Mucosa of gallbladder (tissue), 1 donor: ENCODE measurements at places on chromosomes 3 and 15.

- peak; percentile 31 for DNase-seq
These were observed 229.2 kb downstream of the SQOR start for GRCh38 chr15:45863881-45864580.

- DNase-seq, result no peak
These were observed 27.6 kb upstream of the UBP1 start for GRCh38 chr3:33467786-33468185.

DNA sequence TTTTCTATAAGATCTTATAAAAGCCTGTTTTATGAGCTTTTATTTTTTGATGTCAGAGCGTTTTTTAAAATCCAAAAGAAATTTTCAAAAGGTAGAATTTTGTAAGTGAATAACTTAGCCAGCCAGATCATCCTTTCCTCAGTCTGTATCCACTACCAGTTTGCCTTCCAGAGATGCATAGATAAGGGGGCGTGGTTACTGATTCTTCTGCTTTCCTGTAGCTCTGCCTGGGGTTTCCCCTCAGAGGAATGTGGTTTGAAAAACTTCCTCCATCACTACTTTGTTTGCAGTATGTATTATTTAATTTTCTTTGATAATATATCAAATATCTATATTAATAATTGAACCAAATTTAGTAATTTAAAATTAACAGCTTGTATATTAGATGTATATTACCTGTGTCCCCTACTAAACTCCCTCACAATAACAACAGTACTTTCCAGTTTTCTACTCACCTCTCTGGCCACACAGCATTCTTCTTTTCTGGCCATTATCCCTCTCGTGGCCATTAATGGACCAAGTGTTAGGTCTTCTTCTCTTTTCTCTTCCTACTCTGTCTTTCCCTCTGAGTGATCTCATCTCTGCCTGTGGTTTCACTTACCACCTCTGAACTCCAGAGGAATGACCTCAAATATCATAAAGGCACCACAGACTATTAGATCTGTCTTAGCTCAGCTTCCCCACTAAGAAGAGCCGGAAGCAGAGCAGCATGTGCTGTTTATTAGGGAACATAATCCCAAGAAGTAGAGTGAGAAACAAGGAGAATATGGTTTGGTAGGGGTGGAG, 239.7 kb downstream of the UBE2E2 start:
- DNase-seq, result no peak

DNA sequence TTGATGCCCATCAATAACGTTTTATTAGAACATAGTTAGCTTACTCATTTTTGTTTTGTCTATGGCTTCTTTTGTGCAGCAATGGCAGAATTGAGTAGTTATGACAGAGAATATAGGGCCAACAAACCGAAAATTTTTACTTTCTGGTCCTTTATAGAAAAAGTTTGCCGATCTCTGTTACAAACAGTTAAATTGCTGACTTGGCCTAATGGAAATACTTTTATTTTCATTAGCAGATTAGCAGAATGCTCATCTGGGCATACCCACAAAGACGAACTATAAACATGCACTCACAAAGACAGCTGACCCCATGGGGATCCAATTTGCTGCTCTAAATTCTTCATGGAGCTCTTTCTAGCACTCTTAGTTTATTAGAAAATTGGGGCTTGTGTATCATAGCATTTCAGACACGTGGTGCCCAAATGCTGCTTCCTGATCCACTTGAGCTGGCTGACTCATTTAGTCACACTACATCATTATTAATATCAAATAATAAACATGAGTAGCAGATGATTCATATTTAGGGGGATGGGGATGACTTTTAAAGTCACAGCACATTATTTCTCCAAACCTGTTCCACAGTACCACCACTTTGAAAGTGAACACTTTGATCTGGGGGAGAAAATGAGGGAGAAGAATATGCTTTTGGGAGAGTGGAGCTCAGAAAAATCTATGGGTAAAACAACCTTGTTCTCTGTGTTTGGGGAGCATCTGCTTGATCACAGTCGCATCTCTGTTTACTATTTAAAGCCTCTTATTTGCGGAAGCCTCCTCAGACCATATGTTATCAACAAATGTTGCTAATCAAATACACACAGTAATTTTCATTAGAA, 228.1 kb upstream of the FEZF2 start:
- DNase-seq, result no peak

GRCh38 chr3:44995142-44995770, 19.2 kb downstream of the EXOSC7 start:
- peak; percentile 36 for DNase-seq

- DNase-seq, result no peak
These were observed 394.9 kb upstream of the WNT5A start for GRCh38 chr3:55882006-55882405.

- DNase-seq, result no peak
These were observed 4.3 kb downstream of the PTH1R start for GRCh38 chr3:46881596-46882376.

GRCh38 chr3:123809597-123809996, 74.5 kb downstream of the MYLK start:
- DNase-seq, result no peak

DNA sequence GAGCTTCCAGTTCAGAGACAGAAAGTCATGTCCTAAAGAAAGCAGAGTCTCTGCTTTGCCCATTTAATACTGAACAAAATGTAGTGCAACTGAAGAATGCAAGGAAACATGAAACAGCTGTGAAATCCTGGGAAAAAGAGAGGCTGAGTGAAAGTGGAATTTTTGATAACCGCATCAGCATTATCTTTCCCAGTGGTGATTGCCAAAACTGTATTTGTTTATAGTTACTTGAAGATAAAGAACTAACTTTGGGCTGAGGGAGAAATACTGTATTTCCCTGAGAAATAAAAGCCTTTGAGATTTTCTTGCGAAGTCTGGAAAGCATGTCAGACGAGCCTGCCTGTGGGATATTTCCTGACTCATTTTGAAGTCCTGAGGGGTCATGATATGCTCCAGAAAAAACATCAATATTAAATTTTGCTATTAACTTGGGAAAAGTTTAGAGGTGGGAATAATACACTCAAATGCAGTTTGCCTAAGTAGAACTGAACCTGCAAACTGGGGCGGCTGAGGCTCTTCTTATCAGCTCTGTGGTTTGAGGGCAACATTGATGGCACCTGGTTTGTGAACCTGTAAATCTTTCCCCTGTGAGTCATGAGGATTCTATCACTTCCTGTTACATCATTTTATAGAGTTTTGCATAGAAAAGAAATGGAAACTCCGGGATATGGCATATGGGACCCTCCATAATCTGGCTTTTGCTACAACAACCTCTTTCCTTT, 855.3 kb downstream of the MCTP2 start:
- DNase-seq, result peak; percentile 23

DNA sequence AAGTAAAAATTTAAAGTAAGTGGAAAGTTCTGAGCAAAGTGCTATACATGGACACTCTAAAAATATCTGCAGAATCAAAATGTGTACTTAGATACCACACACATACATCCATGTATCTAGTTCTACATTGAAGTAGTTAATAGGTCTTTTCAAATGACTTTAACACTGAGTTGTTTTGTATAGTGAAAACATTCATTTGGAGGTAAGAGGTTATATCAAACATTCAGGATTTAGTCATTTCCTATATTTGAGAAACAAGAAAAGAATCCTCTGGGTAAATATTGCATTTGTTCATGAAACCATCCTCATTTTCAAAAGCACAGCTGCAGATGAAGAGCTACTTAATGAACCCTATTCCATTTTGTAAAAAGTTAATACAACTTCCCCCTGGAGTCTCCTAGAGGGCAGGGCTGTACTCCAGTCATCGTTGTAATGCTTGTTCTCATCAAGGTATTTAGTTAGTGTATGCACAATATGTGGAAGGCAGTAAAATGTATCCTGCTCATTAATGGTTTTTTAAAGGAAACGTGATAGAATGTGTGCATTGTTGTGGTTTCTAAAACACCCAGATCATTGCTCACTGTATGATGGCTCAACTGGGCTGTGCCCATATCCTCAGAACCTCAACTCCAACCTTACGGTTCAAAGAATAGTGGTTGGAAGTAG, 26.2 kb downstream of the ARPP21 start:
- no peak for DNase-seq

DNA sequence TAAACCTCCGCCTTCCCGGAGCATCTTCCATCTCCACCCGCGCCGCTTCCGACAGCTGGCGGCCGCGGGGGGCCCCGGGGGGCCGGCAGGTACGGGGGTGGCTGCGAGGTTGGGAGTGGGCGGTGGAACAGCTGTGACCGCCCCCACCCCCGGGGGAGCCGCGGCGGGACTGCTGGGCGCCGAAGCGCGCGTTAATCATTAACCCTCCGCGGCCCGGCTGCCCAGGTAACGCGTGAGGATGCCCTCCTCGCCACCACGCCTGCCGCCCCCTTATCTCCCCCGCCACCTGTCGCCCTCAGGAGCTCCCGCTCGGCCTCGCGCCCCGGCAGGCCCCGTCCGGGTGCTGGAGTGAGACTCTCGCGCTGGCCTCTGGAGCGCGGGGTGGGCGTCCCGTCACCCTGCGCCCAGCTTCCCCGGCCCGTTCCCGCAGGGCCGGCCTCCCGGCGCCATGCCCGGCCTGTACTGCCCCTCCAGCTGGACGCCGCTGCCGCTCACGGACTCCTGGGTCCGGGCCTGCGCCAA, 757 bp downstream of the VWA5B2 start:
- no peak for DNase-seq

GRCh38 chr3:111784001-111784400, 75.1 kb upstream of the PHLDB2 start:
- no peak for DNase-seq

- no peak for DNase-seq
These were observed 3.8 kb downstream of the CX3CR1 start for GRCh38 chr3:39275963-39276593.

- no peak for DNase-seq
These were observed 54.0 kb downstream of the MBNL1 start for GRCh38 chr3:152322756-152323155.

DNA sequence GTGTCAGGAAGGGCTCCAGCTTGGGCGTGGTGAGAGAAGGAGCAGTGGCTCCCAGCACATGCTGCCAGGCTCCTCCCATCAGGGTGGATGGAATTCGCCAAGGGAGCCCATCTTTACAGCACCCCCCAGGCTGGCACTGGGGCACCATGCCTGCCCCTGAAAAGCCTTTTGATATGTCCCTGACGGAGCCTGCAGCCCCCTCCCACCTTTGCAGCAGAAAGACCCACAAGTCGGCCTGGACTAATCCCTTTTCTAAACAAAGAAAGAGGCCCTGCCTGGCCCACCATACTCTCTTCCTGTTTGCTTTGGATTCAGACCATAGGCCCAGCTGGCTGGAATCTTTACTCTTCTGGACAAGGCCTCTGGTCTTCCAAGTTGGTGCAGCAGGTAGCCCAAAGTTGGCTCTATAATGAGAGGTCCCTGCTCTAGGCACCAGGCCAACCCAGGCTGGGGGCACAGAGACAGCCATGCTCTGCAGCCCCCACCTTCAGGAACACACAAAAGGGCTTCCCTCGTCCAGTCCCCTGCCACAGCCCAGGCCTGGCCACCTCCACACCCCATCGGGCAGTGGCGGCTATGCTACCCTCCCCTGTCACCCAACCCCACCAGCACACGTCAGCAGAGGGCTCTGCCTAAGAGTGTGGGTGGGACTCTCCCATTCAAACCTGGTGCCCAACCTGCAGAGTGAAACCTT, 5.4 kb downstream of the ANPEP start:
- DNase-seq, result no peak

GRCh38 chr3:180264479-180264878, 227.7 kb upstream of the PEX5L start:
- DNase-seq, result no peak

GRCh38 chr3:126508564-126508964, 9.0 kb downstream of the UROC1 start:
- DNase-seq, result no peak

DNA sequence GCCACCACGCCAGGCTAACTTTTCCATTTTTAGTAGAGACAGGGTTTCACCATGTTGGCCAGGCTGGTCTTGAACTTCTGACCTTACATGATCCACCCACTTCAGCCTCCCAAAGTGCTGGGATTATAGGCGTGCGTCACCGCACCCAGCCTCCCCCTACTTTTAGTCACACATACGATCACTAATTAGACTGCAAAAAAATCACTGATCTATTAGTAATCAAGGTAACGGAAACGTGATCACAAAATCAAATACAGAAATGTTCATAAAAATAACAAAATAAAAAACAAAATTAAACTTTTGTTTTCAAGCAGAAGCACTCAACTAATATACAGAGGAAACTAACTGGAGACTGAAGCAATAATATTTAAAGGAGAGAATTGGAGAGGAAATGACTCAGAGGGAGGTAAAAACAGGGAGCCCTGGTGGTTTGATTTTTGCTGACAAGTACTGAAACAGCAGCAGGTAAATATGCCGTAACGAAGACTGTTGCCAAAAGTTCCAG, 4.6 kb downstream of the WDR53 start:
- no peak for DNase-seq
